NCI-H1436 treated with DMSO at 0.1 percent for 48 hours (cell line): ENCODE measurements at places on chromosomes 5 and 9.

DNA sequence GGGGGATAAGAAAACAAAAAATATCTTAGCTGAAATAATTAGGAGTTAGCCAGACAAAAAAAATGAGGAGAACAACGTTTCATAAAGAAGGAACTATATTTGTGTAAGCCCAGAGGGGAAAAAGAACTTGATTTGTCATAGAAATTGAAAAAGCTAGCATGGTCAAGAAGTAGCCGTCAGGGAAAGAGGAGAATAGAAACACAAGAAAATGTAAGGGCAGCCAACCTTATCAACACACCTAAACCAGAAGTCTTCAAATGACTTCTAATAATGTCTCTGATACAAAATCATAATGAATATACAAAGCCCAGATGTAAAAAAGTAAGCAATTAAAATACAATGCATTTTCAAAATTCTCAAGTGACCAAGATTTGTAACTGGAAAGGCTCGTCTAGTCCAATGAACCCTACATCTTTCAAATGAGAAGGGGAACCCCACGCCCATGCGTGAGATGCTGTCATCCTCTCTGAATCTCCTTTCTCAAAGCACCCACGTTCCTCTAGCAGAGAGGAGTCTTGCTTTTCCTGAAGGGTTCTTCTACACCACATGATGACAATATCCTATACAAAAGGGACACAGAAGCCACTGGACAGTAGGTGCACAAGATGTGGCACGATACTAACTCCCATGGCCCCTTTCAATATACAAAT, 103.7 kb downstream of the ARL15 start:
- DNase-seq: no peak

DNA sequence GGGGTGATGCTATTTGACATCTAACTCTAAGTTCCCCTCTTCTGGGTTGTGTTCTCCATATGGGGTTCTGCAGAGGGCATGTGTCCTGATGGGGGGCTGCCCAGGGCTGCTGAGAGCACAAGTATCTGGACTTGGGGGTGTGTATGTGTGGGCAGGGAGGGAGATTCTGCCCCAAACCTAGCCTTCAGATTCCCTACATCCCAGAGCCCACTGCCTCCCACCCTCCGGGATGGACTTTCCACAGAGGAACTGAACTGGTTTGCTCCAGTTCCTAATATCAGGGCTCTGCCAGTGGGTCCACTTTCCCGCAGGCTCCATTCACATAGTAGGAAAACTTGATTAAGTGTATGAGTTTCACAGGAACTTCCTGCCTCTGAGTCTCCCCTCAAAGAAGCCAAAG, 16.4 kb upstream of the TIFAB start:
- DNase-seq: no peak

DNA sequence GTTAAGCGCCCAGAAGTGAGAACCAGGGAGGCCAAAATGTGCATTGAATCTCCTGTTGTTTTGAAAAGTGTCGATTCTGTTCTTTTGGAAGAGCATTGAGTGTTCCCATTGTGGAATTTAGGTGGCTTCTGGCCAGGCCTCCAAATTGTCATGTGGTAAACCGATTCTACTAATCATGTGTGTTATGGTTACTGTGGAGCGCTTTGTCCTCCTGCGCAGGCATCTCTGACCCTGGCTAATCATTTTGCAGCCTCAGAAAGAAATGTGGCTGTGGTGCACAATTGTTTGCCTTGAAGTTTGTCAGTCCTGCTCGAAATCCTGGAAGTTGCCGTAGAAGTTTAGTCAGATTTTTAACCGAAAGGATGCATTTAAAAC, 121.3 kb downstream of the RASGRF2 start:
- no peak for DNase-seq

DNA sequence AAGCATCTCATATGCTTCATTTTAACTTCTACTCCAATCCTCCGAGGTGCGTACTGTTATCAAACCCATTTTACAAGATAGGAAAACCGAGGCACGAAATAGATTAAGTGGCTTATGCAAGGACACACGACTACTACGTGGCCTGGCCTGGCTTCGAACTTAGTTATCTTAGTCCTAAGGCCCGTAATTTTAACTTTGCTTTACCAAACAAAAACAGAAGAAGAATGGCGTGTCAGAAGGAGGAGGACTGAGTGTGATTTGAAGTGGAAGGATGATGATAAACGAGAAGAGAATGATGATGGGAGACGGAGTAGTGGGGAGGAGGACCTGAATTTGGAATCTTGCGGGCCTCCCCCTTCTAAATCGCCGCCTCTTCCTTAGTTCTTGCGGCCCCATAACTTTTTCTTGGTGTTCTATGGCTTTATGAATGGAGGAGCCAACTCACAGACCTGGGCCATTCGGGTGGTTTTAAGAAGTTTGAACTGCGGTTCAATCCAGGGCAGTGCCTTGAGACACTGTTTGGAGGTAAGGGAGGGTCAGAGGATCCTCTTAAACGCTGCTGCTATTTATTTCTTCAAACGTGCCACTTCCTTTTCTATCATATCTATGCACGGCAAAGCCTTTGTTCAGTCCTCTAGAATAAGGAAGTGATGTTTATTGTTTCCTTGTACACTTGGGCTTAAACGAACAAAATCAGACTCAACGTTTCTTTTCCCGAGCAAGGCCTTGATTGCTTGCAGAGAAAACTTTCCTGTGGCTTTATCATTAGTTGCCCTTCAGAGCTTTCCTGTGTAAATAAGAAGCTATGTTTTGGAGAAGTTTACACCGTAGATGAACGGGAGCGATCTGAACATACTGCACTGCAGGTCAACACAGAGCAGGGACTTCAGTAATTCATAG, 795 bp downstream of the CNOT8 start:
- no peak for DNase-seq

DNA sequence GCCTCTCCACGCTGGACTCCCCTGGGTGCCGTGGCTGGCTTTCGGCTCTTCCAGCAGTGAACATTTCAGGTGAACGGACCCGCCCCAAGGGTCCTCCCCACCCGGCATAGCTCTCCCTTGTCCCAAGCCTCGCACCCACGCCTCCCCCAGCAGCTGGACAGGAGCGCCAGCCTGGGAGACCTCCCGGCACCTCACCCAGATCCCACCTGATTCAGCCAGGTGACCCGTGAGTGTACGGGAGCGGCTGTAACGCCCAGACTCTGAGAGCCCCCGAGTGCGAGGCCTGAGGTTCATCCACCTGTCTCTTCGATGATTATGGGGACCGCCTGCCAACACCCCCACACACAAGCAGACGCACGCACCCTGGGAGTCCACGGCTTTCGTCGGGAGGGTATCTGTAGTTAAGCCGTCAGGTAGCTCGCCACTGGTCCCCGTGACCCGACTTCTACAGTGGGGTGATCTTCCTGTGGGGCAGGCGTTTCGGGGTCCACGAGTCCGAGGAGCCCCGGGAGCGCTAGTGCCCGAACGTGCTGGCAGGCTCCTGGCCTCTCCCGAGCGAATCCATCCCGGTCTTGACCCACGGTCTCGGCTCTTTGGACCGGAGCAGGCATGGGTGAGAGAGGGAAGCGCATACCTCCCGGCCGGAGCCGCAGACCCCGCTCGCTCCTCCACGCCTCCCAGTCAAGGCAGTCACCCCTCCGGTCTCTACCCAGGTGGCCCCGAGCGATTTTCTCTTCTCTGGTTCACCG, 14.9 kb downstream of the TRIM7 start:
- DNase-seq: no peak
